Activated T-helper 1 cell treated with anti-CD3 and anti-CD28 coated beads, Interleukin-2, amount 50 U/mL, for 16 hours (primary cell): ENCODE measurements at places on chromosomes 6 and 20.
A peak's percentile ranks its signal among the peaks of the same experiment; 100 is the strongest.

- DNase-seq = no peak
Measured at GRCh38 chr6:105573556-105573955, 170.7 kb upstream of the PREP start.

- DNase-seq = no peak
Measured at GRCh38 chr20:63114006-63114692, 101.8 kb downstream of the YTHDF1 start.

DNA sequence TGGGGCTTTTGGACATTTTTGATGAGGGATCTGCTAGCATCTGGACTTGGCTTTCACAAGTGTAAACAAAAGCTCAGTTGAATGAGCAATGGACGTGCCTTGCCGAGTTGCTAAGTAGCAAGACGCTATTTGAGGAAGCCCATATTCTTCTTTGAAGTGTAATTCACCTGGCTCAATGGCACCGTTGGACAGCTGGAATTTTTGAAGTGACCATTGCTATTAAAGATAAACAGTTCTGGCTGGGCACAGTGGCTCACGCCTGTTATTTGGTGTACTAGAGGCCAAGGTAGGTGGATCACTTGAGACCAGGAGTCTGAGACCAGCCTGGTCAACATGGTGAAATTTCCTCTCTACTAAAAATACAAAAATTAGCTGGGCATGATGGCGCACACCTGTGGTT lies 88.8 kb upstream of the SOX4 start:
- DNase-seq = no peak

- DNase-seq = no peak
Measured at GRCh38 chr6:148118244-148118643, 224.4 kb upstream of the SASH1 start.

DNA sequence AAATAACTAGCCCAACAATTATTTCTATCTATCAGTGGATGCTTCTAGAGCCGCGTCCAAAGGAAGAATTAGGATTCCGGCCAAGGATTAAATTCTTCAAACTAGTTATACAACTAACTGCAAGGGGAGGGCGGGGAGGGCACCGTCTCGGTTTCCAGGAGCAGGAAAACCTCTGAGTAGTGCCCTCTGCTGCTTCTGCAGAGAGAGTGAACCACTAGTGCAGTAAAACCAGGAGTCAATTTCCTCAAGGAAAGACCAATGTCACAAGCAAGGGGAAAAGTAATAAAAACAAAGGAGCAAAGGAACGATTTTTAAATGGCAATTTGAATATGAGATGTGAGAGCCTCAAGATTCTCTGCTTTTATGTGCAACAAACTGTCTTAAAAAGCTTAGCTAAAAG lies 16.5 kb upstream of the UBE2J1 start:
- DNase-seq = no peak

DNA sequence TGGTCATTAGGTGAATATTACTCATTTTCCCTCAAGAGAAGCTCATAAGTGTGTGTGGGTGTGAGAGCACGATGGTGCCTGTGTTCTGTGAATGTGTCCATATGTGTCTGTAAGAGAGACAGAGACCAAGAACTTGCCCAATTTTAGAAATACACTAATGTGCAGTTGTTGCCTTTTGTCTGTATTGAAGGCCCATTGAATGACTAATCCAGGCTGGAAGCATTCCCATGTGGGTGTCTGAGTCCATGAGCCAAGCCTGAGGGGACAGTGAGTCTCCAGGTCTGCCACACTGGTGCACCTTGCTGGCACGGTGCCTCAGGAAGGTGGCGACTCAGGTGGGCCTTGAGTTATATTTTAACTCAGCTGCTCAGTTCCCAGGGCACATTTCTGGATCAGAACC lies 25.5 kb upstream of the ASXL1 start:
- no peak for DNase-seq

DNA sequence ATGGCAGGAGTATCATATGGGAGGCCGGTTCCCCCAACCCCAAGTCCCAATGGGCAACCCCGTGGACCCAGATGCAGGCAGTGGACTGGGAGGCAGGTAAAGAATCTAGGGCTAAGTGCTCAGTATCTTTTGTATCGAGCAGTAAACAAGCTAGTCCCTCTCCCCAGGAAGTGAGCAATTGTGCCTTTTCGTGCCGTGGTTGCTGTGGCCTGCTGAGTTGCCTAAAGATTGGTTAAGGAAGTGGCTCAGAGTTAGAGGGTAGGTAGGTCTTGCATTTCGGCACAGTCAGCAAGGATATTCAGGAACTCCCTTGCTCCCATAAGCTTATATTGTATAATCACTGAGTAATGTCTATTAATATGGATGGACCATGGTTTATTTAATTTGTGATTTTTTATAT lies 1.3 kb upstream of the DNAH8 start:
- DNase-seq = peak; percentile 26

DNA sequence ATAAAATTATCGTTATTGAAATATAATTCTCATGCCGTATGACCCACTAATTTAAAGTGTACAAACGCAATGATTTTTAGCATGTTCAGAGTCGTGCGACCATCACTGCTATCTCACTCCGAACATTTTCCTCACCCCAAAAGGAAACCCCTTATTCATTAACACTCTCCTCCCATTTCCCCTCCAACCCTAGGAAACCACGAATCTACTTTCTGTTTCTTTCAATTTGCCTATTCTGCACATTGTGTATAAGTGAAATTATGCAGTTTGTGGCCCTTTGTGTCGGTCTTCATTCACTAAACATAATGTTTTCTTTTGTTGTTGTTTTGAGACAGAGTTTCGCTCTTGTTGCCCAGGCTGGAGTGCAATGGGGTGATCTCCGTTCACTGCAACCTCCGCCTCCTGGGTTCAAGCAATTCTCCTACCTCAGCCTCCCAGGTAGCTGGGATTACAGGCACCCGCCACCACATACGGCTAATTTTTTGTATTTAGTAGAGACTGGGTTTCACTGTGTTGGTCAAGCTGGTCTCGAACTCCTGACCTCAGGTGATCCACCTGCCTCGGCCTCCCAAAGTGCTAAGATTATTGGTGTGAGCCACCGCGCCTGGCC lies 99.7 kb upstream of the ZNF217 start:
- no peak for DNase-seq

GRCh38 chr6:110881546-110882273 lies 7.1 kb downstream of the AMD1 start:
- no peak for DNase-seq

DNA sequence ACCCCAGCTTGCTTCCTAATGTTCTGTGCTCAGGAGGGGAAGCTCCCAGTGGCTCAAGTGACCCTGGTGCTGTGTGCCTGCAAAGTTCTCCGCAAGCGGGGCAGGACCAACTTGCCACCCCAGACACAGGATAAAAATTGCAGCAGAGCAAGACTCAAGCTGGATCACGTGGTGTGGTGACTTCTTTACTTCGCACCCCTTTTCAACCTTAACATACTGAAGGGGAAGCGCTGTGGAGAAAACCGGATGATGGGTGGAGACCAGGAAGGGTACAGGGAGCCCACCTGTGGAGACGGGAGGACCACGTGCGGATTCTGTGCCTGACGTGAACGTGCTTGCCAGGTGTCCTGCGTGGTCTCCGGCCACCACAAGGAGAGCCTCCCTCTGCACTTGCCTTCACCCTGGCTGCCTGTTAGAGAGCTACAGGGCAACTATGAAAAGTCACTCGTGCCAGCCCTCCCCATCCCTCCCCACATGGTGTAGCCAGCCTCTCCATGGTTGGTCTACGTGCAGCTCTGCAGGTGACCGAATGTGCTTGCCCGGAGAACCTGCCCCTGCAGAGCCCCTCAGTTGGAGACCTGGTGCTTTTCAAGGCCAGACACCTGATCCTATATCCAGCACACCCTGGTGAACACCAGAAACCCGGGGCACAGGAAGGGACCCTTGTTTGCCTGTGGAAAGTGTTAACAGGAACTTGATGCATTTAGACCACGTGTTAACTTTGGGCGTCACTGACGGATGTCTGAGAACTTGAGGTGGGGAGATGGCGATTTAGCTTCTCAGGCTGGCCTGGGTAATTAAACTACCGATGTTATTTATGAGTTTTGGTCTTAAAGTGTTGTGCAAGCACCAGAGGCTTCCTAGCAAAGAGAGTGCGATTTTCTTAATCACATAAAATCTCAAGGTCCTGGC lies 23.9 kb upstream of the DACT2 start:
- no peak for DNase-seq

DNA sequence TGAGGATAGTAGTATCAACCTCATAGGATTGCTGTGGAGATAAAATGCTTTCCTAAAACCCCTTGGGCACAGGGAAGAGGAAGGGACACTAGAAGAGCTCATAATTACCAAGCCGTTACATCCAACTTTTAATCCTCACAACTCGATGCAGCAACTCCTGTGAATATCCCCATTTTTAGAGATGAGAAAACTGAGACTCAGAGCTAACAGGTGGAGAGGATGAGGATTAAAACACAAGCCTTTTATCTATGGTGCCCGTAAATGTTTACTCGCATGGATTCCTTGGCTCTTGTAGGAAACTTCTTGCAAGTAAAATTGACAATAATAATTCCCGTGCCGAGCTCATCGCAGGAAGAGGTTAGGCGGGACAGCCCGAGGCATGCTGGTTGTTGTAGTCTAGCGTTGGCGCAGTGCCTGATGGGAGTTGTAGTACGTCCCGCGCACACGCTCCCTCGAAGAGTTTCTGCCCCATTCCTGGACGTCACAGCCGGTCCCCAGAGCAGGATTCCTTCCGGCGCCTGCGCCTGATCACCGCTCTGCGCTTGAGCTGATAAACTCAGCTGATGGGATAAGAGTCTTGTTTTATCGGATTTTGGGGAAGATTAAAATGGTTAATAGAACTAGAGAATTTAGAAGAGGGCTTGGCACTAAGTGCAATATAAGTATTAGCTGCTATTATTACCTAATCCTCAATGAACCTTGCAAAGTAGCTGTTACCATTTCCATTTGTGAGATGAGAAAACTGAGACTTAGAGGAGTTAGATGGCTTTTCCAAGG lies 2.8 kb upstream of the UBE2V1 start:
- peak; percentile 81 for DNase-seq

GRCh38 chr6:93787841-93788240 lies 368.5 kb upstream of the EPHA7 start:
- no peak for DNase-seq

DNA sequence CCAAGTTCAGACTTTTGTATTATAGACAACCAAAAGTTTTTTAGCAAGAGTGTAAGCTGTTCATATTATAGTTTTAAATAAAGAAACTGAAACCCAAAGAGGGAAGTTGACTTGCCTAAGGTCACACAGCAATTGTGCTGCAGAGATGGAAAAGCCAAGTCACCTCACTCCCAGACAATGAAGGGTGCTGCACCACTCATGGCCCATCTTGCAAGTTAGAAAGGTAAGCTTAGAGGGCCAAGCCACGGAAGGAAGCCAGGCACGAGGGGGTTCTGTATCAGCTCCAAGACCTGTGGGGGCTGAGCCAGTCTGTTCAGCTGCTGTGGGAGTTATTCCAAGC lies 860 bp downstream of the DEFB124 start:
- no peak for DNase-seq

DNA sequence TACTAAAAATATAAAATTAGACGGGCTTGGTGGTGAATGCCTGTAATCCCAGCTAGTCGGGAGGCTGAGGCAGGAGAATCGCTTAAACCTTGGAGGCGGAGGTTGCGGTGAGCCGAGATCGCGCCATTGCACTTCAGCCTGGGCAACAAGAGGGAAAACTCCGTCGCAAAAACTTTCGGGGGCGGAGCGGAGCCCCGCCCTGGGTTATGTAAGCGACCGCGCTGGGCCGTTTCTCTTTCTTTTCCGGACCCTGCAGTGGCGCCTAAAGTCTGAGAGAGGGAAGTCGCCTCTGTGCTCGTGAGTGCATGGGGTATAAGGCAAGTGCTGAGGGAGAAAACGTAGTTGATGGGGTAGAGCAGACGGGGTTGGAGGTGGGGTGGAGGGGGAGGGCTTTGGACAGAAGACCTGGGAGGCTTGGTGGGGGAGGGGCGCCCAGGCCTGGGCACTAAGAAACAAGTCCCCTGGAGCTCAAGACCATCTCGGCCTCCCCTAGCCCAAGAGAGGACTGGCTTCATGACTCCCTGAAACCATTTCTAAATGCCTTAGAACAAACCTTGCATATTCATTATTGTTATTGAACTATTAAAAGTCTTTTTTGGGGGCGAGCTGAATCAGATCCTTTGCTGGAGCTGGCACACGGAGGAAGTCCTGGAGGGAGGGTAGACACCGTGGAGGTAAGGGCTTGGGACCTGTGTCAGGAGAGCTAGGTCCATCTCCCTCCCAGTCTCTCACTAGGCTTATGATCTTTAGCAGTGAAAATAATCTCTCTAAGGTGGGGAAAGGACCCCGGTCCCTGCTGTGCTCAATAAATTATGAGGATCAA lies 2.7 kb upstream of the MICA start:
- peak; percentile 54 for DNase-seq

- DNase-seq = no peak
Measured at GRCh38 chr6:160030103-160030502, 61.2 kb downstream of the IGF2R start.

DNA sequence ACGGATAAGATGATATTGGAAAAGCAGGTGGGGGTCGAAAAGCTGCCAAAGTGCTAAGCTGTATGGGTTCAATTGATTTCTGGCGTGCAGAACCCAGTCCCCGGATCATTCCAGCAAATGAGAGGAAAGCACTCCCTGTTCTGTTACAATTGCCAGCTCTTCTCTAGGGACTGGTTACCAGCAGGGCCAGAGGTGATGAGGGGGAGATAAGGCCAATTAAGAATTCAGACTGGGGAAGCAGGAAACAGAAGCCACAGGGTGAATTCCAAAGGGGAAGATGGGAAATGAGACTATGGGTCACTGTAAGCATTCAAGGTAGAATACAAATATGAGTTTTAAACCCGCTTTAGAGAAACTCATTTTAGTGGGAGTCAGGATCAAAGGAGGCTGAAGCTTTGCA lies 349.4 kb upstream of the MAP3K7 start:
- no peak for DNase-seq

DNA sequence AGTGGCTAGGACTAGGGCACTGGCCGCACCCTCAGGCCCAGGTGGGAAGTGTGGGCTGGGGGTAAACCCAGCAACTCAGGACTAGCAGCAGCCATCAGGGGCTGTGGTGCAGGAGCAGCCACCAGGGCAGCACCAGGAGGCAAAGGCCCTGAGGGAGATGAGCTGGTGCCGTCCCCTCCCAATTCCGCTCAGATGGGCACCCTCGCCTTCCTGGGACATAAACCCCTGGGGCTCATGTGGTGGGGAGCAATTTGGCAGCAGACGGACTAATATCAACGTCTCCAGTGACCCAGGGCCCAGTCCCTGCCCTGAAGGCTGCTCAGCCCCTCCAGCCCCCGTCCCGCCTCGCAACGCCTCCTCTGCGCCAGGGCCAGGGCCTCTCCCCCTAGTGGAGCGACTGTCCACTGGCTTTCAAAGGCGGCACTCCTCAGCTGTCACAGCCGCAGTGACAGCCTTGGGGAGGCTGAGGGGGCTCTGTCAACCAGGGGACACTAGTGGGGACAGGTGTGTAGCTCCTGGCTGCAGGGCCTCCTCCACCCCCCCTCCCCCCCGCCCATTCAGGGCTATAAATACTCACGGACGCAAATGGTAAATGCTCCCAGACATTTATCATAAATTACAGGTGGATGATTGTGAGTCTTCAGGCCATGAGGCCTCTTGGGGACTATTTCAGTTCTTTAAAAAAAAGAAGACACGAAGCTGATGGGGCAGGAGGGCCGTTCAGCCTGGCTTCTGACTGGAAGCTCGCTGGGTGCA lies 349.9 kb downstream of the ZFAND3 start:
- DNase-seq = no peak
